ENCODE measurements at places on chromosomes 12 and 14.

DNA sequence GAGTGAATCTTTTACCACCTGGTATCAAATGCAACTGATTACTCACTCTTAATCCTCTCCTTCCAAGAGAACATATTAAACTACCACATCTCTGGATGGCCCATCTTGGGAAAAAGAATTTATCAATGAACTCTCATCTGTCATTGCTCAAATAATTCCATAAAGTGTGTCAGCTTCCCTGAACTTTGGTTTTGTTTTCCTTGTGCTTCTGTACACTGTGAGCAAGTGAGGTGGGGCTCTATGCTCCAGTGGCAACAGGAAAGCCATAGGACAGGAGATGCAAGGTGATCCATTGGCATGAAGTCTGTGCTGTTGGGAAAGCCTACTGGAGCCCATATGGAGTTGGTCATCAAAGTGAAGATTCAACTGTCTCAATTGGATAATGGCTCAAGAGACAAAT is 17.4 kb downstream of the OTOGL start:
- DNase-seq, result no peak

GRCh38 chr12:132942611-132943010 is 13.5 kb downstream of the ZNF605 start:
- DNase-seq, result no peak

GRCh38 chr12:93776581-93777018 is 99.4 kb downstream of the CRADD start:
- no peak for DNase-seq

DNA sequence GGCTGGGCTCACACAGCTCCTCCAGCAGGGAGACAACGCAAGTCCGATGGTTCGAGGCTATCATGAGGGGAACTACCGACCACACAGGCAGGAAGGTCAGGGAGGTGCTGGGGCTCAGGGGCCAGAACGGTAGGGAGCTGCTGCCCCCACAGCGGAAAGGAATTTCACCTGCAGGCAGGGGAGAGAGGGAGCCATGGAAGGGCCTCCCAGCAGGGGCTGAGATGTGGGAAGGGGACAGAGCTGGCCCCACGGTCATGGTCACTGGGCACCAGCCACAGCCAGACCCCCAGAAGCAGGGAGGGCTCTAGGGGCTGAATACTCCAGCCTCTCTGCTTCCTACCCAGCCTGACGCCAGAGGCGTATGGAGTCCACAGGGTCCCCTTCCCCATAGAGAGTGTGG is 103.1 kb downstream of the SCARB1 start:
- DNase-seq, result no peak
